ENCODE measurements at places on chromosomes 2 and 18.

DNA sequence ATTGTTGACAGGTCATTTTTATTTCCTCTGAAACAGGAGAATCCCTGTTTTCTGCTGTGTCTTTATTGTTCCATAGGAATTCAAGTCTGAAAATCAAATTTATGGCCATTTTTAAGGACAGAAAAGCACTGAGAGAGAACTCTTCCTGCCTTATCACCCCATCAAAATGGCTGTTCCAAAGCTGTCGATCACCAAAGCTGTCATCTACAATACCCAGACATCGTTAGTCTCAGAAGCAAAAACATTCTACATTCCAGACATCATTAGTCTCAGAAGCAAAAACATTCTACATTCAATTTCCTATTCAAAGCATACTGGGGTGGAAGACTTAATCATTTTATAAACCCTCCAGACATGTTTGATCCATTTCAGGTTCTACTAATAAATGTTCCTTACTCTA lies 44.4 kb downstream of the SCRN3 start:
- no peak for DNase-seq

- peak; percentile 63 for DNase-seq
These were observed 62.7 kb upstream of the DOCK10 start for GRCh38 chr2:225104971-225105370.

DNA sequence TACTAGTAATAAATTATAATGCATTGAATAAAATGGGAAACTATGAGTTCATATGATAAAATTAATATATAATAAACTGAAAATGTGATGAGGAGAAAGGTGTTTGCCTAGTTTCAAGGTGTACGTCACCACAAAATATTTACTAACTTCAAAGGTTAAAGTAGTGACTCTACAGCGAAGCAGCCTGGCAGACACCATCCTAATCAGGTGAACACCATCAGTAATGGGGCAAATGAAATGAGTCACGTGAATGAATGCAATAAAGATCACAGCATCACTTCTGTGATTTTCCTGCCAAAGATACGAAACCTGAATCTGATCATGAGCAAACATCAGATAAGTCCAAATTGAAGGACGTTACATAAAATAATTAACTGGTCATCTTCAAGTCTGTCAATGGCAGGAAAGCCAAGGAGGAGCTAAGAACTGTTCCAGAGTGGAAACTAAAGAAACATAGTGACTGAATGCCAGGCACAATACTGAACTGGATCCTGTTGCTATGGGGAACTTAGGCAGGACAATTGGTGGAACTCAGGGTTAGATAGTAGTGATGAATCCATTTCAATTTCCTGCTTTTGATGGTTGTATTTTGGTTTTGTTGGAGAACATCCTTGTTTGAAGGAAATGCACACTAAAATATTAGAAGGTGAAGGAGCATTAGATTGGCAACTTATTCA lies 12.1 kb upstream of the NOSTRIN start:
- DNase-seq: no peak

- no peak for DNase-seq
These were observed 33.7 kb downstream of the EN1 start for GRCh38 chr2:118813601-118814339.

DNA sequence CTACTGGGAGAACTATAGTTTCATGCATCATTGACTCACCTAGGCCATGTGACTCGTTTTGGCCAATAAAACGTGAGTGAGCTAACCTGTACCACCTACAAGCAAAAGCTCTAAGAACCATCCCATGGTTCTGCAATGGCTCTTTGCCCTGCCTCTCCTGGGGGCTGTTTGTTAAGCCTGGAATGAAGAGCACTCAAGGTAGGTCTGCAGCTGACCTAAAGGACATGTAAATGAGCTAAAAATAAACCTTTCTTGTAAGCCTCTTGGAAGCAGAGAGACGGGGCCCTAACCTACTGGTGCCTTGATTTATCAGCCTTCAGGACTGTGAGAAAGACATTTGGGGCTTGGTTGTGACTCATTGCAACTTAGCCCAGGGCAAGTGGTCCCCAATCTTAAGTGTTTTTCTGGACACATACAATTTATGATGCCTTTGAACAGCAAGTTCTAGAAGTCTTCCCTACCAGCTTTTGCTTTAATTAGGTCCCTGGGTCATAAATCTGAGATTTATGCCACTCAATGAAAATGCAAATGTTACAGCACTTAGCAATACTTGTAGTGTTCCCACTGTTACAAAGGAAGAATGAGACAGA lies 107.4 kb downstream of the OSBPL6 start:
- DNase-seq: peak; percentile 72

DNA sequence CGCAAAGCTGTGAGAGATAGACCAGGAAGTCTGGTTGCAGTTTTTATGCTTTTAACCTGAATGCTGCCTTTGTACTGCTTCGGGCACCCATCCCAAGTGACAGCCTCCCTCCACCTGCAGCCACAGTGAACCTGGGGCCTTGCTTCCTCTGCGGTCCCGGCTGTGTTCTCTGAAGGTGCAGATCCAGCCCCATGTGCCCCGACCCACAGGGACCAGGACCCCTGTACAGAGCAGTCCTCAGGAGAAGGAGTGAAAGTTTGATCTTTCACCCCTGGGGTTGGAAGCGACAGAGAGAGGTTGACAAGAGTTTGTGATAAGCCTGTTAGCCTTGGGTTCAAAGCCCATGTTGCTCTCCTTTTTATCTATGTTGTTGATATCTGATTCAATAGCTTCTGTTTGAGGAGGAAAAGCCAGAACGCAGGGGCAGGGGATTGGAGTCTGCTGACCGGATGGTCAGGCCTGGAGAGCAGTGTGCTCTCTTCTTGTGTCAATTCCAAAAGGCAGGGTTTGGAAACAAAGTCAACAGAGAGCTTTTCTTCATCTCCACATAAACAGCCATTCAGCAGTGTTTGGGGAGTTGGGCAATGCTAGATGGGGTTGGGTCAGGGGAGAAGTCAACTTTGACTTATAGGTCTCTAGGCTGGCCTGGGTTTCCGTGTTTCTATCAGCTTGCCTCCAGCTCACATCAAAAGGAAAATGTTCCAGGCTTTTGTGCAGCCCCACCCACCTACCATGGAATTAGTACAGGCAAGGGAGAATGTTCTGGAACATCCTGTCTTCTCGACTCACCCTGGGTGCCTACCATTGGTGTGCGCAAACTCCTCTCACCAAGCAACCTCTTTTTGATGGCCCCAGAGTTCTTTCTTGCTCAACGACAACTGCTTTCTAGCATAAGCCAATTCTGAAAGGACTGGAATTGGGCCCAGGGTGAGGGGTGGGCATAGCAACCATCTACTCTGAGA lies 214.9 kb downstream of the ALPK2 start:
- peak; percentile 14 for DNase-seq

DNA sequence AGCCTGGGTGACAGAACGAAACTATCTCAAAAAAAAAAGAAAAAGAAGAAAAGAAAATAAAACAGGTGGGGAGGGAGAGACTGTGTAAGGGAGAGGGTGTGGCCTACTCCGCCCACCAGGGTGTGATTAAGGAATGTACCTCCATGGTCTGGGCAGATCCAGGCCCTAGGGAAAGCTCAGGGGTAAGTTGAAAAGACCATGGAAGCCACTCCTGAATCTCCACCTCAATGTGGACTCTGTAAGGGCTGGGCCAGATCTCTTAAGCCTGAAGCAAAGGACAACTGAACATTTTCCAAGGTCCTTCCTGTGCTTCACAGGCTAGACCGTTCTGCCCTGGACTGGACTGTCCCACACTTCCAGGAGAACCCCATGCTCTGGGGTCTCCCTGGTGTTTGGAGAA lies 9.7 kb upstream of the ATG16L1 start:
- DNase-seq: no peak

DNA sequence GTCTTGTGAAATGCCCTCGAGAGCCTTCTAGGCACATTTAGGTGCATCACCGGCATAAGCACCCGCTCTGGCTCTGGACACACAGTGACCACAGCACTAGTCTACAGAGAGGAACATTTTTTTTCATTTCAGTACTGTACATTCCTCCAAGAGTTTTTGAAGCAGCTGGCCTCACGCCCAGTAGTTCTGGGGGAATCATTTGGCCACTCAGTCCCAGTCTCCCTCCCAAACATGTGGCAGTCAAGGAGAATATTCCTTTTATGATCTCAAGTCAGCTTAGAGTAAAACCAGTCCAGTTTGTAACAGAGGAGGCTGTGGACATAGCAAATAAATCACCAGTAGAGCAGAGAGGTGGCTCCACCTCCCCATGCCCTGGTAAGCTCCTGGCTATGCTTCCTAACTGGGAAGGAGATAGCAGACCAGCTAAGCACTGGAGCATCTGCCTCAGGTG lies 48.1 kb downstream of the KCNE4 start:
- peak; percentile 63 for DNase-seq

DNA sequence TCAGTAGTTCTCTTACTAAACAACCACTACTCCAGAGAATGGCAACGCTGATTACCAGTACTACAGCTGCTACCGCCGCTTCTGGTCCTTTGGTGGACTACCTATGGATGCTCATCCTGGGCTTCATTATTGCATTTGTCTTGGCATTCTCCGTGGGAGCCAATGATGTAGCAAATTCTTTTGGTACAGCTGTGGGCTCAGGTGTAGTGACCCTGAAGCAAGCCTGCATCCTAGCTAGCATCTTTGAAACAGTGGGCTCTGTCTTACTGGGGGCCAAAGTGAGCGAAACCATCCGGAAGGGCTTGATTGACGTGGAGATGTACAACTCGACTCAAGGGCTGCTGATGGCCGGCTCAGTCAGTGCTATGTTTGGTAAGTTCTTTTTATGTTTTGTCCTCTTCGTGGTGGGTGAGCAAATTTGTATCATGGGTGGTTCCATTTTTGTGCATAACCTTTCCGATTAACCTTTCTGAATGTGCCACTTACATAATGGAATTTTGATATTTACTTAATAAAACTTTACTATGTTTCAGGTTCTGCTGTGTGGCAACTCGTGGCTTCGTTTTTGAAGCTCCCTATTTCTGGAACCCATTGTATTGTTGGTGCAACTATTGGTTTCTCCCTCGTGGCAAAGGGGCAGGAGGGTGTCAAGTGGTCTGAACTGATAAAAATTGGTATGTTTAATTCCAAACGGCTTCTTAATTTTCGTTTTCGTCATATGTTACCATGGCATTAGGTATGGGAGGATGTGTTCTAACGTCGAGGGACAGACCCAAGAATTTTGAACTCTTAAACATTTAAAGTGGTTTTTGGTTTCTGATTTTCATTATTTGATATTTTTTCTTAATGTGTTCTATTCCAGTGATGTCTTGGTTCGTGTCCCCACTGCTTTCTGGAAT lies 1.3 kb downstream of the SLC20A1 start:
- no peak for DNase-seq

DNA sequence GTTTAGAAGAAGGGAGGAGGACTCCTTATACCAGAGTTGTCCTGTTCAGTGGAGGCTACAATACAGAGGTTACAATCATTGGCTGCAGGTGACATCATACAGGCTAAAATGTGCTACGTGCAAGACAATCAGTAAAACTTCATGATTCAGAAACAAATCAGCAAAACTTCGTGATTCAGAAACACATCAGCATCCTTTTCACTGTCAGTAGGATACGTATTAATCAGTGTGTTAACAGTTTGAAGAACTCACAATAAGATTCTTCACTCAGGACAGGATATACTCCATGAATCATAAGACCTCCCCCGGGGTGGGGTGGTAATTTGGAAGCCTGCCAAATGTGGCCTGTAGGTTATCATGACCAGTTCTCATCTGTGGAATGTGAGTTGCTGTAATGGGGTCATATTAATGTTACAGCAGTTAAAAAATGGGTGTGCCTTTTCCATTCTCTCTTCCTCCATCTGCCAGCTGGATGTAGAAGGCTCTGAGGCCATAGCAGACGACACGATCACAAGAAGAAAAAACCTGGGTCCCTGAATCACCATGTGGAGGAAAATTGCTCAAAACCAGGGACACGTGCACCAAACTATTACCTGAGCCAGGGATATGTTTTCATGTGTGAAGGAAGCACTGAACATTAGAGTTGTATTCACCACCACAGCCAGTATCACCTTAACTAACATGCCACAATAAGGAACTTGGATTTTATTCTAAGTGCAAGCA lies 134.8 kb upstream of the CREB1 start:
- no peak for DNase-seq

DNA sequence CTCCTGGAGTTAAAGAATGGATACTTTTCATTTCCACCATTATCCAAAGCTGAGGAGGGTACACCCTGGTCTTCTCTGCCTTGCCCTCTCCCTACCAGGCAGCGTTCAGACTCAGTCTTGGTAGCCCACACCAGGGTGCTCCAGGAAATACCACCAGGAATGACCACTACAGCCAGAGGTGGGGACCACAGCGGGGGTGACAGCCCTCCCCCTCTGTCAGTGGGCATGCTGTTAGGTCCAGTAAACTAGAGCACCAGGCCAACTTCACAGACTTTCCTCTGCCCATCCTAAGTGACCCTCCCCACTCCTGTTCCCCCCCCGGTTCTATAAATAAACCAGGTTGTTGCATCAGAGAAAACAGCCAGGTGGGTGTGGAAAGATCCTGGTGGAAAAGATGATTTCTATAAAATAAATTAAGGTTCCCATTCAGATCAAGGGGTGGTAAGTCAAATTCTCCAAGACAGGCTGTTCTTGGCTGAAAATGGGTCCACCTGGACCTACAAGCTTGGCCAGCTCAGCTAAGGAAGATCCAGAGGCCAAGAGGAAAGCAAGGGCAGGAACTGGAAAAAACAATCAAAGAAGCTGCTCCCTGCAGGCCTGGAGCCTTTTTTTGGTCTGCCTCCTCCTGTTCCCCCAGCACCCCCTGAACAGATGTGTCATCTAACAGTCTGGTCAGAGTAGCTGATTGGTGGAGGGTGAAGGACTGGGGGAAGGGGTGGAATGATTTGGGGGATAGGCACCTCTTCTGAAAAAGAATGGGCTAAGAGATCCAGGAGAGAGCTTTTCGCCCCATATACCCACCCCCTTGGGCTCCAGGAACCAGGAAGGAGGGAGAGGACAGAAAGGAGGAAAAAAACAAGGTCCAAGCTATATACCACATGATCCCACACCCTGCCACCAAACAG lies 2.3 kb downstream of the RAB11FIP5 start:
- no peak for DNase-seq

- DNase-seq: no peak
These were observed 267.8 kb downstream of the DPP10 start for GRCh38 chr2:114709936-114710850.

DNA sequence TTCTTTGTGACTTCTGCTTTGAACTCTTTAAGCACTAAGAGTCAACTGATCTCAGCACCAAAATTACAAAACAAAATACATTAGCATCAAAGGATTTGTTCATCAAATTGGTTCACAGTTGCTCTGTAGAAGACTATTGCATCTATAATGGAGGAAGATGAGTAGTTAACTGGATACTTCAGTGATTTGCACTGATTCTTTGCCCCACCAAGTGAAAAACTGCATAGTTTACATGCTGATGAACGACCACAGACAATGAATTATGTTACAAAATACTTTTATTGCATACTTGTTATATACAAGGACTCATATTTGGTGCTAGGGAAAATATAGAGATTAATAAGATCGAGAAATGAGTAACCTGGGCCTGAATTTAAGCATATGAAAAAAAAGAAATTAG lies 107.2 kb downstream of the SCG2 start:
- DNase-seq: no peak

All from islet precursor cell (in vitro differentiated cells).